Hematopoietic multipotent progenitor cell treated with erythropoietin and hydrocortisone succinate and interleukin-3 and kit ligand, for 8 days (in vitro differentiated cells): ENCODE measurements at places on chromosomes 5 and 9.

- no peak for DNase-seq
Observed at GRCh38 chr5:107072967-107073366, 597.8 kb downstream of the EFNA5 start.

DNA sequence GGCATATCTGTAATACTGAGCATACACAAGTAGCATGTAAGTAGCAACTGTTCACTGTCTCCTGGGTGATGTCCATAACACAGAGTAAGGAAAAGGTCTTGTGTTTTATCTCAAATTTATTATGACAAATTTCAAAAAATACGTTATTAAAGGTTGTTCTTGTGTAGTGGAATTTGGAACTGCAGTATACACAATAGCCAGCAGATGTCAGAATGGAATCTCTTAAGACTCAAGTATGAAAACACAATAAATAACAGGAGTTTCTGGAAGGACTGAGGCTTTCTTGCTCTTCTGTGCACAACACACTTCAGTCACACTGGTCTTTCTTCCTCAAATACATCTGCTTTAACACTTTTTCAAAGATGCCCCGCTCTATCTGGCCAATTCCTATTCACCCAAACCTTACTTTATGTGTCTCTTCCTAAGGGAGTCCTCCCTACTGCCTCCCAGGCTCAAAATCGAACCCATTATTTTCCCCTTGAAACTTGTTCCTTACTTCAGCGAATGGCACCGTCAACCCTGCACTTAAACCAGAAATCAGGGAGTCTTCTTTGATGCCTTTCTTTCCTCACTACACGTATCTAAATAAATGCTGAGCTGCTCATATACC lies 6.5 kb upstream of the FBXO10 start:
- DNase-seq: peak; percentile 69

DNA sequence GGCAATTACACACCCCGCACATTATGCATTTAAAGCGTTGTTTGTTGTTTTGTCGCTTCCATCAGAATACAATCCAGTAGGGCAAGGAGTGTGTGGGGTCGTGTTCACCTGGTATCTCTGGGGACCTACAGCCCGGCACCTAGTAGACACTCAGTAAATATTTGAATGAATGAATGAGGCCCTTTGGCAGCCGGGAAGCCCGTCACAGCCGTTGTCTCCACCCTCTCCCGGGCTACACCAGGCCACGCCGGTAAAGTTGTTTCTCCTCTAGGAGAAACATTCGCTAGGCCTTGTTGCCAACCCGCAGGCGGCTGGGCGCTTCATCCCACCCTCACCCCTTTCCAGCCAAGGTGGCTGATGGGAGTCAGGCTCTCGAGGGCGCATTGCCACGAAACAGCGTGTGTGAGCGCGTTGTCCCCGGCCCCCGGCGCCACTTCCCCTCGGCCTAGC lies 876 bp upstream of the JAK2 start:
- DNase-seq: no peak

DNA sequence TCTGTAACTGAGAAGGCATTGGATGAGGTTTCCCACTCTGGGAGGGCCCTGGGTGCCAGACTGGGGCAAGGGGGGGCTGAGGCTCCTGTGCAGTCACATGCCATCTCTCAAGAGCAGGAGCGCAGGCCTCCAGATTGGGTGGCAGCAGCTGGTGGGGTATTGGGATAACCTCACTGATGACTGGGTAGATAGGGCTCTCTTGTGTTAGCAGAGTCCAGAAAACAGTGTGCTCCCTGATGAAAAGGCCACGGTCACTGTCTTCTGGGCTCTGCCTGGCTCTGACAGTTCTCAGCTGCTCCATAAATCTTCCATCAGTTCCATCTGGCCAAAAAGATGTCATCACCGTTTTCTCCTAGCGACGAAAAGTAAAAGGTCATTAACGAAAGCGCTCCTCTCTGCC lies 21.8 kb upstream of the NKX2-5 start:
- DNase-seq: no peak

DNA sequence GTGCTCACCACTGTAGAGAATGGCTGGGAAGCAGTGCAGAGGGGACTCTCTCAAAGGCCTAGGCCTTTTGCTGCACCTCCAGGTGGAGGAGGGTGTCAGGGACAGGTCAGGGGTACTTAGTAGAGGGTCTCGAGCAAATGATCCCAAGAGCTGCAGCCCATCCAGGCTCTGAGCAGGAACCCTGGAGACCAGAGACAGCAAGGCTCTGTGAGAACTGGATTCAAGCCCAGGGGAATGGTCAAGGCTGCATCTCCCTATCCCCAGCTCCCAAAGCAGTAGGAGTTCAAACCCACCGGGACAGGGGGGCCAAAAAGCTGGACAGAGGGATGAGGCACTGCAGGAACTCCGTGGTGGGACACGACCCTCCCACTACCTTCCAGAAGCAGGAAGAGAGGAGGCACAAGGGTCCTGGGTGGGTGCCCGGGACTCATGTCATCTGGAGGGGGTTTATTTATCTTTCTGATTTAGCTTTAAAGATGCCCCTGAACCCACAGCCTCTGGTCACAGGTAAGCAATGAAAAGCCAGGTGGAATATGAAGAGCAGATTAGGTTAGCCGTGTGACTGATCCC lies 124.8 kb downstream of the MVB12B start:
- DNase-seq: no peak

DNA sequence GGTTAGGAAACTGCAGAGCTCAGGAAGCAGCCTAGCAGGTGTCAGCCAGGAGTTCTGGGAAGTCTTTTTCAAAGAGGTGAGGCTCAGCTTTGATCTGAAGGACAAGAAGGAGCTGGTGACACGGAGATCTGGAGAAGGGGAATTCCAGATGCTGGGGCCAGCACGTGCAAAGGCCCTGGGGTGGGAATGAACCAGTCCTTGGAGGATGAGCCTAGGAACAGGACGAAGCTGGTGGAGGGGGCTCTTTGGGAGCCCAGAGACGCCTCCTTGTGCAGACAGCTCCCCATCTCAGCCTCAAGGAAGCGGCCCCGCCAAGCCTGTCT lies 15.2 kb upstream of the RNU6ATAC start:
- DNase-seq: no peak

DNA sequence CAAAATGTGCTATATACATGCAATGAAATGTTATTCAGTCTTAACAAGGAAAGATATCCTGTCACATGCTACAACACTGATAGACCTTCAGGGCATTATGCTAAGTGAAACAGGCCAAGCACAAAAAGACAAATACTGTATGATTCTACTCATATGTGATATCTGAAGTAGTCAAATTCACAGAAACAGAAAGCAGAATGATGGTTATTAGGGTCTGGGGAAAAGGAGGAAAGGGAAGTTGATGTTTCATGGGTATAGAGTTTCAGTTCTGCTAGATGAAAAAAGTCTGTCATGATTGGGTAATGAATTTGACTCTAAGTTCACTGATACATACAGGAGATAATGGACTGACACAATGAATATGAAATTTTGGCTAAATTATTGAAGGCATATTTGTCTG lies 11.2 kb upstream of the RIC1 start:
- no peak for DNase-seq

- DNase-seq: no peak
Observed at GRCh38 chr5:40270274-40270845, 409.4 kb upstream of the PTGER4 start.

DNA sequence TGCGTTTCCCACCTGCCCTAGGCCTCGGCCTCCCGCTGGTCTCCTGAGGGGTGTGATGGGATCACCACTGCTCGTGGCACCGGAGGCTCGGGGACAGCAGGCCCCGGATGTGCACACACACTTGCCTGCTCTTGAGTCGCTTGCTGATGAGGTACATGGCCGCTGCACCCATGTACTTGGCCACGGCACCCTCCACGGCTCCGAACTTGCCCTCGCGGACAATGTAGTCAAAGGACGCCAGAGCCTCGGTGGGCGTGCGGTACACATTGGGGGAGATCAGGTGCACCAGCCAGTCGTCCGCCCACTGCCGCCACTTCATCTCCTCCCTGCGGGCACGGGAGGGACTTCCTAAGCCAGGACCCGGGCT lies 4.7 kb downstream of the PTGES2 start:
- DNase-seq: no peak

DNA sequence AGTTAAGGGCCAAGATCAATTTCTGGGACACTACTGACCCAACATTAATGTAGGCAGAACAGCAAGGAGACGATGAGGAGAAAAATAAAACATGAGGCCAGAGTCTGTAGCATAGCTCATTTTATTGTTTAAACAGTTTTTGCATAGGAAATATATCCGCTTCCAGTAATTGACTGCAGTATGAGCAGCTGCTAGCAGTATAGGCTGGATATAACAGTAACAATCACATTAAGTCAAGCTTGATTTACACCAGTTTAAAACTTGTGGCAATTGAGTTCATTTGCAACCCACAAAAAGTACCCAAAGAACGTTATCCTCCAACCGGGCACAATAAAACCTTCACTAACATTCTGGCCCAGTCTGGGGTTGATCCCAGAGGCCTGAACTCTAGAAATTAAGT lies 232.2 kb downstream of the NFIB start:
- DNase-seq: no peak

DNA sequence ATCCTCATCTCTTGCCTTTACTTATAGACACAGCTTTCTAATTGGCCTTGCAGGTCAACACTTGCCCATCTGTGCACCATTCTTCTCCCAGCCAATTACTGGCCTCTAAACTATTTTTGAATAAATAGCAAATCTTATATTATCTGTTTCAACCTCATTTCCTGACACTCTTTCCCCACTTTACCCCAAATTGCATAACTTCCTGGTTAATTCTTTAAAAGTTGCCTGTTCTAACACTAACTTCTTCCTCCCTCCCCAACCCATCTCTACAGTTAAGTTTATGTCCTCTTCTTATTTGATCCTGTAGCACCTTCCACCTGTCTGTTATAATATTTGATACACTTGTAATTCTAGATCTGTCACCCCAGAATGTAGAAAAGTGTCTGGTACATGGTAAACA lies 372.1 kb downstream of the PDE4D start:
- DNase-seq: no peak
